Uterus (tissue), 4 donors: ENCODE measurements at places on chromosomes 5 and 9. TPM values are rescaled to one million over a fixed set of nuclear protein-coding genes. Genes with fewer than 3 reads are reported as not detected.

- no peak overlapping the region for H3K27ac ChIP-seq
- DNase-seq = no peak
- H3K4me3 ChIP-seq = no peak overlapping the region
- H3K4me1 ChIP-seq = no peaks in the 10 kb centered on the region
Measured at GRCh38 chr5:7822449-7822848, 28.5 kb downstream of the CFAP90 start.

DNA sequence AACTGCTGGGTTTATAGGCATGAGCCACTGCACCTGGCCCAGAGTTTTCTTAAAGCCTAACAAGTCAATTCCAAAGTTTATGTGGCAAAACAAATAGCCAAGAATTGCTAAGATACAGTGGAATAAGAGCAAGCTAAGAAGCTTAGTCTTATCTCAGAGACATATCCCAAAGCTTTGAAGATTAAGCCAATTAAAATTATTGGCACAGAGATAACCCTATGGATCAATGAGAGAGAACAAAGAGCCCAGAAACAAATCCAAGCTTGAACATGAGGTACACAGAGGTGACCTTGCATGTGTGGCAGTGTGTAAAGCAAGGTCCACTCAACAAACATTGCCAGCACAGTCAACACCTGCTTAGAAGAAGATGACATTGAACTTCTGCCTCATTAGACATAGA lies 13.3 kb downstream of the BTNL3 start:
- no peaks in the 10 kb centered on the region for H3K27me3 ChIP-seq
- no peak overlapping the region for H3K4me3 ChIP-seq
- no peaks in the 10 kb centered on the region for H3K4me1 ChIP-seq
- no peak for DNase-seq
- H3K36me3 ChIP-seq = no peaks in the 10 kb centered on the region

DNA sequence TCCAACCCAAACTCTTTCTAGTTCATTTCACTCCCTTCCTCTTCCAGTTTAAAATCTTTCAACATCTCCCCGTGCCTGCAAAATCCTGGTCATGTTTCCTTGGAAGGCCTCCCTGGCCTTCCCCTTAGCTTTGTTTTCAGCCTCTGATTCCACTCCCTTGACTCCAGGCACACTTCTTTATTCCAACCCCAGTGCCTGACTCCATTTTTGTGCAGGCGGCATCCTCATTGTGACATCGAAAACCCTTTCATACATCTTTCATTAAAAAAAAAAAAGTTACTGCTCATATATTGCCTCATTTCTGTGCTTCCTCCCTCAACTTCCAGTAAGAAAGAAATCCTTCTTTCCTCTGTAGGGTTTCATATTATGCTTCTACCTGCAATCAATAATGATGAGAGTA lies 7.1 kb upstream of the TNFSF8 start:
- no peaks in the 10 kb centered on the region for H3K36me3 ChIP-seq
- no peak overlapping the region for H3K4me3 ChIP-seq

GABRA1 gene
- not detected for total RNA-seq

DNA sequence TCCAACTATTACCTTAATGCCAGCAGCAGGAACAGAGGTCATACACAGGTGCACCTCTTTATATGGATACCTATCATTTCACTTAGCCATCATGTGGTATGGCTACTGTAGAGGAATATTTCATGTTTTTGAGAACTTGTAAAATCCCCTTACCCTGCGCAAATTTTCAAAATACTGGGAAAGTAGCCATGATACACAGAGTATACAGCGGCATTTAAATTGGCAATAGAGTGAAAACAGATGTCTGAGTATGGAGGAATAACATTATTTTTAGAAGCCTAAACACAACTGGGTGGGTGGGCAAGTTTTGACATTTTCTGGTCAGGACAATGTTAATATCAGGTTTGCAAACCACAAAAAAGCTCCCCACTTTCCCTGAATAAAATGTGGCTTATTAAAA lies 109.5 kb downstream of the SMIM23 start:
- H3K36me3 ChIP-seq = no peaks in the 10 kb centered on the region
- H3K27ac ChIP-seq = no peak overlapping the region
- DNase-seq = no peak
- no peaks in the 10 kb centered on the region for H3K4me1 ChIP-seq
- H3K4me3 ChIP-seq = no peak overlapping the region

- DNase-seq = no peak
- H3K4me3 ChIP-seq = no peak overlapping the region
- no peaks in the 10 kb centered on the region for H3K4me1 ChIP-seq
- H3K27ac ChIP-seq = no peak overlapping the region
- H3K36me3 ChIP-seq = no peaks in the 10 kb centered on the region
Measured at GRCh38 chr9:5949103-5949699, 58.5 kb downstream of the MLANA start.

ANKRD31 gene
- 0.69 TPM for total RNA-seq

PCDHA1 gene
- total RNA-seq = not detected

- H3K4me3 ChIP-seq = no peak overlapping the region
- H3K36me3 ChIP-seq = no peaks in the 10 kb centered on the region
- no peaks in the 10 kb centered on the region for H3K27me3 ChIP-seq
- DNase-seq = no peak
- H3K27ac ChIP-seq = no peak overlapping the region
Measured at GRCh38 chr5:132591145-132591544, 34.4 kb downstream of the RAD50 start.

DNA sequence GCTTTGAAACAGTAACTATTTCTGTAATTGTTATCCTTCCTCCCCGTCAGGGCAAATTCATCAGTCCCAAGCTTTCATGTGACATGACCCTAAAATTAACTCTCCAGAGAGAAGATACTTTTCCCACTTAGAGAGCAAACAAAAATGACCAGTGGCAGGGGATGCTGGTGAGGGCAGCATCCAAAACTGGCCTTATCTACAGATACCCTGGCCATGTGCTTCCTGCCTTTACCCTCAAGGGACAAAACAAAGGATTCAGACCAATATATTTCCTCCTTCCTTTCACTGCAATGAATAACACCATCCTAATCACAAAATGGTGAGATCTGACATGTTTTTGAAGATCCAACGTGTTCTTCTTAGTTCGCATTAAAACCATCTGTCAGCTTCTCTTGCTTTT lies 267.2 kb downstream of the MAN2A1 start:
- no peak for DNase-seq
- H3K27me3 ChIP-seq = no peaks in the 10 kb centered on the region
- no peak overlapping the region for H3K27ac ChIP-seq
- no peak overlapping the region for H3K4me3 ChIP-seq
- no peaks in the 10 kb centered on the region for H3K4me1 ChIP-seq

DNA sequence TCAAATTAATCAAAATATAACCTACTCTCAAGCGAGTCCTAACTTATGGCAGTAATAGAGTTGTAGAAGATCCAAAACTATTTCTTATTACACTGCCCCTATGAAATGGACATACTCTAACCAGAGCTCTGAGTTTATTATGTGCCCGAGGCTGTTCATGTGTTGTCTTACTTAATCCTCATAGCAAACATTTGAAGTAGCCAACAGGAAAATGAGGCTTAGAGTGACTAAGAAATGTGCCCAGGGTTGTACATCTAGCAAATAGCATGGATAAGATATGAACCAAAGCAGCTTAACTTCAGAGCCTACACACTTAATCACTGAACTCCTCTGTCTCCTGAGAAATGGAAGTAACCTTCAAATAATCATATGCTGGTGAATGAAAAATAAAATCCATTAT lies 1551.7 kb downstream of the MAT2B start:
- no peak for DNase-seq
- no peaks in the 10 kb centered on the region for H3K36me3 ChIP-seq
- no peak overlapping the region for H3K27ac ChIP-seq
- H3K4me1 ChIP-seq = no peaks in the 10 kb centered on the region

DNA sequence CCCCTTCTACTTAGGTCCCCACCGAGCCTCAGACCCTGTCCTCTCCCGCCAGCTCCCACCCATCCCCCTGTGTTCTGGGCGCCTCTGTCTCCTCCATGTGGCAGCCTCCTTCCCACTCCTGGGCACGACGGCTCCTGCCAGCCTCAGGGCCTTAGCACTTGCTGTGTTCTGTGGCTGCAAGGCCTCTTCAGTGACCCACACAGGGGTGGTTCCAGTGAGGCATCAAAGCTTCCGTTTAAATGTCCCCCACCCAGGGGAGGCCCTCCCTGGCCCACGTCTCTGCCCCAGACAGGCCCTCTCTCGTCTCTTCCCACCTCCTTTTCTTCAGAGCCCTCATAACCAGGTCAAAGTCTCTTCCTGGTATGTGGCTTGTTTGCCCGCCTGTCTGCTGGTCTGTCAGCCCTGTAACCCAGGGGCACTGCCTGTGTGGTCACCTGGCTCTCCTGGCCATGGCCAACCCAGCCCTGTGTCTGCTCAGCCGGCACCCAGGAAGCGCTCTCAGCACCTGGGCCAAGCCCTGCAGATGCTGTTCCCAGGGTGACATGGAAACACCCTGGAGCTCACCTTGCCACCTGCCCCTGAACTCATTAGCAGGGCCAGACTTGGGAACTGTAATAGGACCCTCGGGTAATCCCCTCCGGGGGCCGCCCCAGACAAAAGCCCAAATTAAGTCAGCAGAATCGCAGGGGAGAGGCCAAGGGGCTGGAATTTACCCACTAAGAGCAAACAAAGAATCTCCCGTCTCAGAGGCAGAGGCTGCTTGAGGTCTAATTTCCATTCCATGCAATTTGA lies 33.7 kb downstream of the LHX3 start:
- H3K27me3 ChIP-seq = peaks cover 4% of the 10 kb centered on the region
- DNase-seq = no peak
- H3K36me3 ChIP-seq = no peaks in the 10 kb centered on the region
- no peak overlapping the region for H3K27ac ChIP-seq

- H3K4me1 ChIP-seq = peaks cover 9% of the 10 kb centered on the region
- H3K27me3 ChIP-seq = no peaks in the 10 kb centered on the region
- no peaks in the 10 kb centered on the region for H3K36me3 ChIP-seq
- peak overlapping the region; percentile 80 for H3K27ac ChIP-seq
Measured at GRCh38 chr5:66209350-66209749, 65.2 kb downstream of the SREK1 start.

- H3K36me3 ChIP-seq = no peaks in the 10 kb centered on the region
- no peak overlapping the region for H3K4me3 ChIP-seq
Measured at GRCh38 chr9:71242081-71242480, 120.7 kb upstream of the TRPM3 start.
